Stimulated activated CD8-positive, alpha-beta memory T cell treated with anti-CD3 and anti-CD28 coated beads, Interleukin-15, amount 100 ng/mL, for 4 hours (primary cell): ENCODE measurements at places on chromosomes 2 and 18.

DNA sequence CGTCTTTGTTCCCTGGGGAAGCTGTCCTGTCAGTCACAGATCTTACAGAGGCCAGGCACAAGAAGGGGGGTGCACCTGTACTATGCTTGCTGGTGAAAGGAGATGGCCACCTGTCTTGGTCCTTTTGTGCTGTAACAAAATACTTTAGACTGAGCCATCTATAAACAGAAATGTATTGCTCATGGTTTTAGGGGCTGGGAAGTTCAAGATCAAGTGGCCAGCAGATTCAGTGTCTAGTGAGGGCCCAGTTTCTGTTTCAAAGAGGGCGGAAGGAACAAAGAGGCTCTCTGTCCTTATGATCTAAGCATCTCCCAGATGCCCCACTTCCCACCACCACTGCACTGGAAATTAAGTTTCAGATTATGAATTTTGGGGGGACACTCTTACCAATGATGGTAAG is 35.5 kb upstream of the RPL37A start:
- DNase-seq: no peak

- no peak for DNase-seq
Observed at GRCh38 chr2:168254158-168254935, 7.0 kb upstream of the STK39 start.

DNA sequence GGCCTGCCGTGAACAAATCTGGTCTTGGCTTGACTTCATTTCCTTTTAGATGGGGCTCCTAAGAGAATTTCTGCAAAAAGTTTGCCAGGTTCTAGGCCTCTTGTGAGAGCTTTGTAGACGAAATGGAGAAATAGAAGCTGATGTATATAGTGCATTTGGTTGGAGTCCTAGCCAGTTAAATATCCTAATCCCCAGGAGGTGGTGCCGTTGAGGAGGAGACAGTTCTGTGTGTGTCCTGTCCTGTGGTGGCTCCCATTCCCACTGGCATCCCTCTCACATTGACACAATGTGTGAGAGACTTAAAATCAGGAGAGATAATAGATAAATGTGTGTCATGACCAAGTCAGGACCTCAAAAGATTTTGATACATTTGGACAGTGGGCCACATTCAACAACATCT is 34.6 kb upstream of the DNER start:
- DNase-seq: no peak

GRCh38 chr18:56380685-56381084 is 257.7 kb downstream of the TXNL1 start:
- no peak for DNase-seq

DNA sequence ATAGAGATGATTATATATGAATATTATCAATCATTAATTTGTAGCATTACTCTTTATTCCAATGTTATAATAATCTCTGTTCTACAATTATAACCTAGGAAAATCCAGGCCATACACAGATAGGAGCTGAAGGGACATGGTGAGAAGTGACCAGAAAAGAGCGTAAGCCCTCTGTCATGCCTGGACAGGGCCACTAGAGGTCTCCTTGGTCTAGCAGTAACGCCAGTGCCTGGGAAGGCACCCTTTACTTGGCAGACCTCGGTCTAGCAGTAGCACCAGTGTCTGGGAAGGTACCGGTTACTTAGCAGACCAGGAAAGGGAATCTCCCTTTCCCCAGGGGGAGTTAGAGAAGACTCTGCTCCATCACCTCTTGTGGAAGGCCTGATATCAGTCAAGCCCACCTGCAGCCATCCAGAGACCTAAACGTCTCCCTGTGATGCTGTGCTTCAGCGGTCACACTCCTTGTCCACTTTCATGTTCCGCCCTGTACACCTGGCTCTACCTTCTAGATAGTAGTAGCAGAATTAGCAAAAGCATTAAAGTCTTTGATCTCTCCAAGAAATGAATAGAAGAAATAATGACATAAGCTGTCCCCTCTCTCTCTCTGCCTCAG is 447.5 kb upstream of the FSIP2 start:
- DNase-seq: no peak

GRCh38 chr2:217710211-217710765 is 292.5 kb downstream of the TNS1 start:
- DNase-seq: no peak

- no peak for DNase-seq
Observed at GRCh38 chr2:6516674-6517073, 349.0 kb downstream of the CMPK2 start.

GRCh38 chr2:134359367-134360081 is 105.7 kb downstream of the MGAT5 start:
- no peak for DNase-seq

DNA sequence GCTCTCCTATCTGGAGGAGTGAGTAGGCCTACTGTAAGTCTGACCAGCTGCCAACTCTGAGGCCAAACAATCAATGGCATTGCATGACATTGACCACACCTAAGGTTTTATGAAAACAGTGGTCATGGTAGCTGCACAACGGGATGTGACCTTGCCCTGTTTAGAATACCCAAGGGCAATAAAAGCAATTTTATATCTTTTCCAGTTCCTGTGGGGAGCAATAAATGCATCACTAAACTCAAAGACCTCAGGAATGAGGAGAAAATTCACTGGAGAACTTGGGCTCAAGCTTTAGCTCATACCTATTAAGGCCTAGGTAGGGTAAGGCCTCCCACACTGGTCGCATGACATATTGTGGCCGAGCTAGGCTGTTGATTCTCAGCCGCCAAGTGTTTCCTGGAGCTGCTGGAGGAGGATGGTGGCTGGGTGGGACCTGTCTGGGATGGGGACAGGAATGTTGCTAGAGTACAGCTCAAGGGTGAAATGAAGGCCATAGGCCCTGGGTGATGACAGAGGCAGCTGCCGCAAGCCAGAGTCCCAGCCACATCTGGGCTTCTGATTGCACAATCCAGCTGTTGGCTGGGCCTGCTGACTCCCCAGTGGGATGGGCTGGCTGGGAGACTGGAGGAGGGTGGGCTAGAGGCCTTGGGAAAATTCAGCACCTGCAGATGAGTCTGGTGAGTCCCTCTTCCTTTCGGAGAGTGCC is 313.7 kb downstream of the CYP26B1 start:
- DNase-seq: no peak

- no peak for DNase-seq
Observed at GRCh38 chr2:717661-718060, 40.5 kb upstream of the TMEM18 start.

DNA sequence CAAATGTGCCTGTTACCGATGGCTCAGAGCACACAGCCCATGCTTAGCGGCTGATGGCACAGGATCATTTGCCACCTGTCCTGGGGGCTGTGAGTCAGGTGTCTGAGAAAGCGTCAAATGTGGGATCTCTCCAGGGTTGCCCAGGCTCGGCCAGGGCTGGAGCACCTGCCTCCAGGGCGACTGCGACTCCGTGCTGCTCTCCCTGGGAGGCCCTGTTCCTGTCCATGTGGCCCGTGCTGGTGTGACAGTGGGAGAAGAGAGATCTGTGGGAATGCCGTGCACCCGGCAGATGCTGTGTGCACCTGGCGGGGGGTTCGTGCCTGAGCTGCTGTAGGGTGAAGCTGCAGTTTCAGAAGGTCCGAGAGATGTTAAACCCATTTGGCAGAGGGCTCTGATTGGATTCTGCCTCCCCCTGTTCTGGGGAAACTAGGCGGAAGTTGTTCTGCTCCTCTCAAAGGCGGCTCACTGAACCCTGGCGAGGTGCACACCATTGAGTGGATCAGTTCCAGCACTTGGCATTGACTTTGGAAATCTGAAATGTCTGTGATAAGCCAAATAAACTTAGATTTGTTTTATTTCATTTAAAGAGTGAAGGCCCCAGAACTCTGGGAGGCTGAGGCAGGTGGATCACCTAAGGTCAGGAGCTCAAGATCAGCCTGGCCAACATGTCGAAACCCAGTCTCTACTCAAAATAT is 34.7 kb upstream of the TPO start:
- DNase-seq: no peak

GRCh38 chr2:22957446-22957845 is 427.5 kb upstream of the KLHL29 start:
- DNase-seq: no peak

DNA sequence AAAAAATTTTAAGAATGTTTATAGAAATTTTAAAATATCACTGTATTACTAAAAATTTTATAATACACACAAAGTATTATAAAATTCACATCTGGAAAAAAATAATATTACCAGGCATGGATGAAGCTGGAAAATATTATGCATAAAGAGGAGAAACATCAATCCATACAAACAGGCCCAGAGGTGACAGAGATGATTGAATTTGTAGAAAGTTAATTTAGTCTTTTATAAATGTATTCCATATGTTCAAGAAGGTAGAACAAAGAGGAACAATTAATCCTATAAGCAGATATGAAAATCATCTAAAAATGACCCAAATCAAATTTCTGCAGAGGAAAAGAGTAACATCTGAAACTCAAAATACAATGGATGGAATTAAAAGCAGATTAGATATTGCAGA is 605.2 kb upstream of the CELF4 start:
- DNase-seq: no peak

GRCh38 chr2:162261032-162261945 is 18.0 kb upstream of the FAP start:
- no peak for DNase-seq

DNA sequence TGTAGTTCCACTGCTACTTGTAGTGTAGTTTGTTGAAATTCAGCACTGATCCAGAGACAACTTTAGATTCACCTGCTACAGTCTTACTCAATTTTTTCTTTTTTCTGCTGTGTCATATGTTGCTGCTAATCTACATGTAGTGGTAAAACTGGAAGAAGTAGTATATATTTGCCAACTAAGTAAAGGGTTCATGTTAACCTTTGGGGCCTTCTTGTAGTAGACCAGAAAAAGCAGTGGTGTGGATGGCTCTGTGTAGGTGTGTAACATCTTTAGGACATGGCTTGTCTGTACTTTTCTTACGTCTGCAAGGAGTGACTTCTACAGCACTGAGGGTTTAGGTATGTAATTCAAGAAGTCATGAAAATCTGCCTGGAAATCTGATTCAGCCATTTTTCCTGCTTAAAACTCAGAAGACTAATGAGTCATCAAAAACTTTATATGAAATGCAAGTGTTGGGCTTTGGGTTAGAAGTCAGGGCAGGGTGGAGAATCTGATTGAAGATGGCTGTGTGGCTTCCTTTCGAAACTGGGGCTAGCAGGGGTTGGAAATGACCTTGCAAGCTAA is 8.4 kb downstream of the PTPRM start:
- no peak for DNase-seq

DNA sequence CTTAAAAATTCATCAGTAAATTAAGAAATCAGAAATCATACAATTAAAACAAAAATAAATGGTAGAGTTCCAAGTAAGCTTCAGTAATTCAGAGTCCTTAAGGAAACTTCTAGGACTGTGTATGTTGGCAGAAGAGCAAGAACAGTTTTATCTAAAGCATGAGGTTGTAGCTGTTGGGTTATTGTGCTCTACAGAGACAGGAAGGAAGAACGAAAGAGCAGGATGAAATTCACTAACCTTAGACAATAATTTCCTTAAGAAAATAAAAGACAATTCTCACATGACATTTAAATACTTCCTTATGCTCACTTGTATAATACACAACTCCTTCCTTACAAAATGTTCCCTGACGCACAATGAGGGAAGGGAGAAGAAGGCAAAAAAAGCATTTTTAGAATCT is 133.4 kb downstream of the STK39 start:
- no peak for DNase-seq

GRCh38 chr2:163735685-163736432 is at the start of gene FIGN:
FIGN (minus strand) TSS chr2:163736008; CDS start chr2:163734927, 1,081 bp downstream.
- no peak for DNase-seq

DNA sequence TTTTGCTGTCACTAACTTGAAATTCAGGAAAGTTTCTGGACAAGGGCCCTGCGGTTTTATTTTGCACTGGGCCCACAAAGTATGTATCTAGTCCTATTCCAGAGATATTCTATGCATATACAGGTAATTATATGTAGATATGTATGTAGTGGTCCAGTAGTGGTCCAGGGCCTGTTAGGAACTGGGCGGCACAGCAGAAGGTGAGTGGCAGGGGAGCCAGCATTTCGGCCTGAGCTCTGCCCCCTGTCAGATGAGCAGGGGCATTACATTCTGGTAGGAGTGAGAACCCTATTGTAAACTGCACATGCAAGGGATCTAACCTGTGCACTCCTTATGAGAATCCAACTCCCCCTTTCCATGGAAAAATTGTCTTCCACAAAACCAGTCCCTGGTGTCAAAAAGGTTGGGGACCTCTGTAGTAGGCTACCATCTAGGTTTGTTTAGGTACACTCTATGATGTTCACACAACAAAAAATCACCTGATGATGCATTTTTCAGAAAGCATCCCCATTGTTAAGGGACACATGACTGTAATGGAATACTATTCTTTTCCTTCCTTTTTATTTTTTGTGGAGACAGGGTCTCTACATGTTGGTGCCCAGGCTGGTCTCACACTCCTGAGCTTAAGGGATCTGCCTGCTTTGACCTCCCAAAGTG is 2.8 kb upstream of the PPP4R3B start:
- DNase-seq: no peak

DNA sequence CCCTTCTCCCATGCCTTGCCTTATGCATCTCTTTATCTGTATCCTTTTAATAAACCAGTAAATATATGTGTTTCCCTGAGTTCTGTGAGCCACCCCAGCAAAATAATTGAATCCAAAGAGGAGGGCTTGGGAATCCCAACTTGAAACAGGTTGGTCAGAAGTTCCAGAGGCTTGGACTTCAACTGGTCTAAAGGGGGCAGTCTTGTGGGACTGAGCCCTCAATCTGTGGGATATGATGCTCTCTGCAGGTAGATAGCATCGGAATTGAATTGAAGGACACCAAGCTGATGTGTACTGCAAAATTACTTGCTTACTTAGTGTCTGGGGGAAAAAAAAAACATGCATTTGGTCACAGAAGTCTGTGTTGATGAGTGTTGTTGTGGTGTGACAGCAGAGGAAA is 1033.5 kb upstream of the TMEFF2 start:
- no peak for DNase-seq

GRCh38 chr2:15754703-15755099 is 163.0 kb downstream of the DDX1 start:
- DNase-seq: no peak

- DNase-seq: no peak
Observed at GRCh38 chr2:136486115-136486514, 279.2 kb upstream of the THSD7B start.

- no peak for DNase-seq
Observed at GRCh38 chr2:67534745-67535144, 137.6 kb downstream of the ETAA1 start.

DNA sequence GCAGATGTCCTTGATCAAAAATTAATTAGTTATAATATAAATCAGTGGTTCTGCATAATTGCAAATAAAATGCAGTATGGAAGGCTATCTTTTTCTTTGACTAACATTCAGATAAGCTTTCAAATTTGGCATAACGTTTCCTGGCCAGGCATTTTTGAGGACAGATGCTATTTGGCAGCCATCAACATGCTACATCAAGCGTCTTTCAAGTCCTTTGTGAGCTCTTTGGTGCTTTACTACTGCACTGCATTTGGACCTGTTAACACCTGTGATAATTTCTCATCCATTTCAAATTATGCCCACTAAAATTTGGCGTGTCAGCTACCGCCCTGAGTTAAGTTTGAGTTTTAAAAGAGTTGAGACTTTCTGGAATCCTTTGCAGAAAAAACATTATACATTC is 545.7 kb downstream of the STK39 start:
- DNase-seq: no peak

GRCh38 chr2:49123600-49123999 is 30.7 kb downstream of the FSHR start:
- DNase-seq: no peak
